RPMI8226 (cell line): ENCODE measurements at places on chromosomes 2 and 18.

GRCh38 chr2:579961-580360, 97.2 kb downstream of the TMEM18 start:
- DNase-seq = no peak

GRCh38 chr2:98713332-98714015, 17.5 kb downstream of the MGAT4A start:
- no peak for DNase-seq

DNA sequence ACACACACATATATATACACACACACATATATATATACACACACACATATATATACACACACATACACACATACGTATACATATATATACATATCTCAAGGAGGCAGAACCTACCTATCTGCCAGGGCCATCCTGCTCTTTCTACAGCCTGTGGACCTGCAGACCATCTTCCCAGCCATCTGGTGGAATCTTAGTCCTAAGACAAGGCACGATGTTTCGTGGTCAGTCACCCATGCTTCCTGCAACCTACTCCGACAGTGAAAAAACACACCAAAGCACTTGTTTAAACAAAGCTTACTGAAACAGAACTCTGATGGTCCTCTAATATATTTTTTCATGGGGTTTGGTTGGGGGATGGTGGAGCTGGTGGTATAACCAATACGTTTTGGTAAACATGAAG, 164.2 kb upstream of the ZNF521 start:
- DNase-seq = no peak

DNA sequence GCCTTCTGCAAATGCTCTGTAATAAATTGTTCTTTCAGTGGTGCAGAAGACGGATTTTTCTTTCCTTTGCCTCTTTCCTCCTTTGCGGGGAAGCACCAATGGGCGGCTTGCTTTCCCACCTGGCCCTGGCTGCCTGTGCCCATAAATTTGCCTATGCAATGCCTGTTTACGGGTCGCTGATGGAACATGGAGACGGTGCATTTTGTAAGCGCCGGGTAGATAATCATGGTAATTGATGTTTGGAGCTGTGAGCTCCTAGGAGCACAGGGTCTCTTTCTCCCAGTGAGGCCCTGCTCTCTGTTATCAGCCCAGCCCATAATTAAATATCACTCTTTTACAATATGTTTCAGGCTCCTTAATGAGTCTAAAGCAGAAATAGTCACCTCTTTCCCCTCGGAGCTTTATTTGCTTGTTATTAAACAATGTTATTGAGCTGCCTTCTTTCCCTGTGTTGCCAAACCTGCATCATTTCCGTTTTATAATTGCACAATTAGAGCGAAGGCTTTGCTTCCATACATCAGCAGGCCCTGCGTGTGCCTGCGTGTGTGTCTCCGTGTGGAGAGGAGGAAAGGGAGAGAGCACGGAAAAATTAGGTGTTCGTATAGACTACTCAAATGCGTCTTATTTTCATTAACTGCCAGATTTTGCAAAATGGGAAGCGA, 437.4 kb upstream of the POU3F3 start:
- no peak for DNase-seq

GRCh38 chr18:47313901-47314300, 62.4 kb upstream of the SKOR2 start:
- no peak for DNase-seq

GRCh38 chr2:189002079-189002478, 27.9 kb downstream of the COL3A1 start:
- DNase-seq = no peak

- DNase-seq = no peak
Observed at GRCh38 chr2:232260075-232260474, 118.5 kb upstream of the ALPP start.

DNA sequence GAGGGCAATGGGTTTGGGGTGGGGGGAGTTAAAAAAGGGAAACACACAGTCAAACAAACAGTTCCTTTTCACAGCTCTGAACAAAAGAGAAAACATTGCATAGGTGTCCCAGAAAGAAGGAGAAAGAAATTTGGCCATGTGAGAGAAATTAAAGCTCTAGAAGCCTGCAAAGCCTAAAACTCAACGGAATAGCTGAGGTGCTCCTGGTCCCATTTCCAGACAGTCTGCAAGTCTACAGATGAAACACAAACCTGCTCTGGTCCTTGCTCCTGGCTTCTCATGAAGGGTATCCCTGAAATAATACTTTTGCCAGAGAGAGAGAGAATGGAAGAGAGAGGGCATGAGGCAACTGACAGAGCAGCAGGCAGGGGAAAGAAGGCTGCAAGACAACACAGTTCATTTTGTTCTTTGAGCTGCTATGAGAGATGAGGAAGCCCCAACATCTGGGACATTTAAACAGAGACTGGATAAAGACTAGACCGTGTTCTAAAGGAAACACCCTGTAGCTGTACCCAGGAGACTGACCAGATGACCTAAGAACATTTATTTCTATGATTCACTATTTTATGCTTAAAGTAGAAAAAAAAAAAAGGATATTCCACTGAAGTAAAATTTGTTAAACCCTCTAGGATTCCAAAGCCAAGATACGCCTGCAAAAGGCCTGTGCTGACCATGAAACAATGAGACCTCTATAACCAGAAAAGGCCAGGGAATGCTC, 57.3 kb upstream of the CYP26B1 start:
- no peak for DNase-seq

DNA sequence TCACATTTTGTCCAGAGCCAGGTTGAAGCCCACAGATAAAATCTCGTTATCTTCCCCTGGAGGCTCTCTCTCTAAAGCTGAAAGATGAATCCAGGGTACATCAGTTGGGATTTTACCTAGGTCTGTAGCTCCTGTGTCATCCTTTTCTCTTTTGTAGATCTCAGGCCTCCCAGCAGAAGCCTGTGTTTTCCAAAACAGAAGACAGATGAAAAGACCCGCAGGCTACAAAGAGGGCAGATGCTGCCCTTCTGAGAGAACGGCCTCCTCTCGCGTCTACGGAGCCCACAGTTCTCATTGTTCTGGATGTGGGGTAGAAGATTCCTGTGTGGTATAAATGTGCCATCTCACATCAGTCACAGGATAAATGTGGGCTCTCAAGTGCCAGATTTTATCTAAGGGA, 139.5 kb downstream of the SUCLG1 start:
- DNase-seq = no peak

GRCh38 chr2:85920810-85921545, 32.2 kb upstream of the ST3GAL5 start:
- DNase-seq = no peak

DNA sequence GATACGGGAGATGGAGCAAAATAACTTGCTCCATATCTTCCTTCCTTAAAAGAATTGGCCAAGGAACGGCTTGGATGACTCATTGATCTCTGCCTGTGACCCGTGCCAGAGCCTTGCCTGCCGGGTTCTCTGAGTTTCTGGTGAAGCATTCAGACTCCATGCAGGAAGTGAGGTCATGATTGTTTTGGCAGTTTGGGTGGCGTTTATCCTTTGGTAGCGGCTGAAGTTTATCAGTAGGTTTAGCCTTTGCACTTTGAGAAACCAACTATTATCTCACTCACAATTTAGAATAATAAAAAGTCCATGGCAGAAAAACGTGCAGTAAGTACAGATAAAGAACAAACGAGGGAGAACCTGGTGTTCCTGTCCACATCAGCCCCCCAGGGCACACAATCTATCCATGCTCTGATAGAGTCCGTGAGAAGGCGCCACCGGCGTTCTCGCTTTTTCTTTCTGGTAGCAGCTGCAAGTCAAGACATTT, 15.0 kb upstream of the CTAGE1 start:
- no peak for DNase-seq

DNA sequence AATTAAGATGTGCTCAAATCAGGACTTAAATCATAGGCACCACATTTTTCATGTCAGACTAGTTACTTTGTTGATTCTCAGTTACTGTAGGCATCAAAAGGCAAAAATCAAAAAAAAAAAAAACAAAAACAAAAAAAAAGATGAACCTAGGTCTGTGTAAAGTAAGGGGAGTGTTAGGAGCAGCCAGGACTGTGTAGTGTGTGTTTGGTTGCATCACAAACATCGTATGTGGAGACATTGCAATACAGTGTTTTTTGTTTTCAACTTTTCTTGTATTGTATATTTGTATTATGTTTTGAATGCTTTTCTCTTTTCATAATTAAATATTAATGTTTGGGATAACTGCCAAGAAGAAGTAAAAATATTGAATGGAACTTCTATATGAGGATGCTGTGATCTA, 82.1 kb downstream of the ACSL3 start:
- DNase-seq = no peak

GRCh38 chr2:31442376-31442775, 27.8 kb upstream of the XDH start:
- no peak for DNase-seq

- DNase-seq = no peak
Observed at GRCh38 chr18:37570336-37570930, 4.8 kb upstream of the CELF4 start.

GRCh38 chr18:24536326-24536725, 75.9 kb downstream of the HRH4 start:
- DNase-seq = no peak

DNA sequence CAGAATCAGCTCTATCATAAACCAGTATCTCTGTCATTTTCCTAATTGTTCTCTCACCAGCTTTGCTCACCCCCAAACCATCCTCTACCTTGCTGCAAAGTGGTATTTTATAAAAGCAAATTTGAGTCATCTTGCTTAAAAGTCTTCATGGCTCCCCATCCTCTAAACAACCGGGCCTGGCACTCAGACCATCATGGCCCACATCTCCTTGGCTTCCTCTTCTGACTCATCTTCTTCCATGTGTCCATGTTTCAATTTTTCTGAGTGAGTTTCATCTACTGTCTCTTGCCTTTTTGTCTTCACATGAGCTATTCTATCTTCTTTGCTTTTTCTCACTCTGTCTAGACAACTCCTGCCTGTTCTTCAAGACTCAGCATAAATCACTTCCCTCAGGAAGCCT, 58.6 kb downstream of the LHCGR start:
- no peak for DNase-seq

- DNase-seq = no peak
Observed at GRCh38 chr2:26457251-26457666, 20.7 kb downstream of the OTOF start.

DNA sequence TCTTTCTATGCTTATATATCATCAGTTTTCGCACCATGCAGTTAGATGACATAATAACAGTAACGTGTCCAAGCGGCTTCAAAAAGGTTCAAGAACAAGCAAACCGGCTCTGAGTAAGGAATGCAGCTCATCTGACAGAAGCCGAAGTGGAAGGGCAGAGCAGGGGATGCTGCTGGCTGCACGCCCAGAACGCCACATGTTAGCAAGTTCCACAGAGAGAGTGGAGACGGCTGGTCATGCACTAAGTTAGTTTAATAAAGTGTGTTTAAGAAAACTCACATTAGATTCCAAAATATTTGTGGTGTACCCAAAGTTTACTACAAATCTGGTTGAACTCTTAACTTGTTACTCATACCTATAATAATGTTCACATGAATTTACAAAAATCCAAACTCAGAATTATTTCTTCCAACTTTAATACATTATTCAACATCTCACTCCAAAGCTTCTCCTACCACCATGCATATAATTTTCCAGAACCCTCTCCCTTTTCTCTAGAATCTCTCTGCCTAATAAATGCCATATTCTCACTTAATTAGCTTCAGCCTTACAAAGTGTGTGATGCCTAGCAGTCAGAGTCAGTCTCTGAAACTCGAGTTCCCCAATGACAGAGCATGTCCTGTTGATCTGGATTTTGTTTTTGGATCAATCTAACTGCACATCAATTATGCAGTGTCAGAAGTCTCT, 170.0 kb downstream of the DNAH7 start:
- DNase-seq = peak; percentile 56

GRCh38 chr2:78498125-78498524, 527.4 kb upstream of the REG3G start:
- no peak for DNase-seq

- no peak for DNase-seq
Observed at GRCh38 chr2:241126201-241126611, 23.1 kb downstream of the PASK start.

DNA sequence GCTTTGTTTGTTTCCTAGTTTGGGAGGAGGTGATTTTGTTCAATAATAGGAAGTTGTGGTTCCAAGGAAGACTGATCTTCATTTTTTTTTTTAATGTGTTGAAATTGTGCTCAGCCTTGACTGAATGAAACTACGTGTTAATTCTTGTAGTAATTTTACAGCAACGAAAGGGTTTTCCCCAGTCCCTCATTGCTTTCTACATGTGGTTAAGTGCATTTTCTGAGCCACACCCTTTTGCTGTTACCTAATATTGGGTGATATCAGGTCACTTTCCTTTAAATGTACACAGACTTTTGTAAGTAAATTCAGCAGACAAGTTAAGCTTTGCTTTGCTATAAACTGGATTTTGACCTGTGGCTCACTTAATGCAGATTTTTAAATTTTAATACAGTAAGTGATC, 73.6 kb downstream of the OTX1 start:
- no peak for DNase-seq

DNA sequence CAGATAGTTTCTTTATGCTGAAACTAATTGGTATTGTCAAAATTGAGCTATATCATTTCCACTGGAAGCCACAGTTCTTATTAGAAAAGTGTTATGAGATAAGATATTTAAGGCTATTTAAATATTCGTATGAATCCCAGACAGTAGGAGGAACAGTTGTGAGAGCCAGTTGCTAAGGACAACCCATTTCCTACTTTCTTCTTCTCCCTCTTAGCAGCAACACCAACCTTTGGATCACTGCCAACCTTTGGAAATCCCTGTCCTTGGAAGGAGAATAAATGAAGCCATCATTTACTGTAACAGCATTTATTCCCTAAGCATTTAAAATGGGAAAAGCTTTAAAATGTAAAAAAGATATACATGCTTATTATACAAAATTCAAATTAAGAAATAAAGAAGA, 85.8 kb downstream of the PLCL1 start:
- DNase-seq = no peak

DNA sequence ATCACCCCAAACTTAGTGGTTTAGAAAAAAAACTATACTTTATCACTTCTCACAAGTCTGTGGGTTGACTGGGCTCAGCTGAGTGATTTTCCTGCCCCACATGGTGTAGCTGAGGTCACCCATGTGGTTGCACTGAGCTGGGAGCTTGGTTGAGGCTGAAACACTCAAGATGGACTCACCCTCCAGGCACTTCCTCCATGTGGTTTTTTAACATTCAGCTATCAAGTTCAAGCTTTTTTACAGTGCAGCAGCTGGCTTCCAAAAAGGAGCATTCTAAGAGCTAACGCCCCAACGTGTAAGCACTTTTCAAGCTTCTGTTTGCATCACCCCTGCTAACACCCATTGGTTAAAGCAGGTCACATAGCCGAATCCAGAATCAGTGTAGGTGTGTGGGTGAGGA, 105.9 kb upstream of the CREB1 start:
- peak; percentile 67 for DNase-seq

DNA sequence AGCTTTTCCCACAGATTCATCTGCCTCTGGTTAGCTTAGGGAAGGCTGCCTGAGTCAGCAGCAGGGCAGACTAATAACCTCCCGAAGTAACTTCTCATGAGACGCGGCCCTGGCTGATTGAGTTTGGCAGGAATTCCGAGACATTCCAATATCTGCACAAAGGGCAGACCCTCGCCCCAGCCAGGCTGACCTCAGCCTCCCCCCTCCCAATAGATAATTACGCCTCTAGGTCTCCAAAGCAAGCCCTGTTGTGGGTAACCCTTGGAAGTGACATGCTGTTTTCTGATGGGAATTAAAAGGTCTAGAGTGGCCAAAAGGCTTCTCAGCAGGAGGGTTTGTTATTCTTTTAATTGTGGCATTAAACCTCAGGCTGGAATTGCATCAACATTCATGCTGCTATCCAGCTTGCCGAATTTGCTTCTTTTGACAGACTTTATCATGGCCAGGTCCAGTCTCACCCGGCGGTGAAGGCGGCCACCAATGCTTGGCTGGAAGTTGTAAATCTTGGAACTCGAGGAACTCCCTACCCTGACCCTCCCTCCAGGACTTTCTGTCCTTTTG, 98.0 kb upstream of the SLC14A2 start:
- DNase-seq = no peak

GRCh38 chr2:143504397-143504796, 375.2 kb downstream of the ARHGAP15 start:
- no peak for DNase-seq
